Aorta (tissue), 5 donors: ENCODE measurements at places on chromosomes 1 and 21. TPM values are rescaled to one million over a fixed set of nuclear protein-coding genes. Genes with fewer than 3 reads are reported as not detected.

DNA sequence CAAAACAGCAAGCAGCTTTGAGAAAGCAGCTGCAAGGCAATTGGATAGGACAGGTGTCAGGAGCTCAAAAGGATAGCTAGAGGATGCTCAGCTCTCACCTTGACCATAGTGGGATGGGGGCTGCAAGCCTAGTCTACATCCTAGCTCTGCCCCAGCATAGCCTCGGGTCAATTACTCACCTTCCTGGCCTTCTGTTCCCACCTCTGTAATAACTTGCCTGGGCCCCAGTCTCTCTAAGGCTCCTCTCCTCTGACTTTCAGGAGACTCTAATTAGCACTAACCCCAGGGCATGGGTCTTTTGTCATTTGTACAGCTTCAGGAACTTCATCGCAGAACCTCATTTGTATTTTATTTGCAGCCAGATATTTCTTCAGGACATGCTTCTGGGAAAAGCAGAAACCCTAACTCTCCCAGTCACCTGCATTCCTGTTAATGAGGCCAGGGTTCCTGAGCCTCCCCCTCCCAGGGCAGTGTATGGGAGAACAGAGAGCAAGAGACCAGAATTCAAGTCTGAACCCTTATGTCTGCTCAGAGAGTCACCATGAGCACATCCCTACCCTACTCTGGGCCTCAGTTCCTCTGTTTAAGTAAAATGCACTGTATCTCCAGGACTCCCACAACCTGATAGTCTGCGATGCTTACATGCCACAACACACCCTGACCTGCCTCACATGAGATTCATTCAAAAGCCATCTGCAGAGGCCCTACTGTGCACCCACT is 108.1 kb downstream of the MATN1 start:
- no peak for DNase-seq

DNA sequence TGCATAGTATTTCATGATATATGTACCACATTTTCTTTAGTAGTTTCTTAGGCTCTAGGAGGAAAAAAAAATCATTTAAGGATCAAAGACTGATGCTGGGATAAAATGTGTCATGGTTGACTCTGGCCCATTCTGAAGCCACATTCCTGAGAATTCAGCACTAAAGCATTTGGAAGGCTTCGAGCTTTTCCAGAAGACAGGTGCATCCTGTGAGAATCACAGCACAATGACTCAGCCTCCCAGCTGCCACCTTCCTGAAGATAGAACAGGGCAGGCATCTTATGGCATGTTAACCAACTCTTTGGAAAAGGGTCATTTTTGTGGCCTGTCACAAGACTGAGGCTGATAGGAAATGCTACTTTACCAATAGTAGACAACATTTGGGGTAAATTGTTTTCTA is 359.9 kb downstream of the PCP4 start:
- DNase-seq = no peak

GRCh38 chr1:203629016-203629506 is 2.4 kb downstream of the ATP2B4 start:
- DNase-seq = no peak

GRCh38 chr1:240192851-240193250 is 101.2 kb downstream of the FMN2 start:
- no peak for DNase-seq

DNA sequence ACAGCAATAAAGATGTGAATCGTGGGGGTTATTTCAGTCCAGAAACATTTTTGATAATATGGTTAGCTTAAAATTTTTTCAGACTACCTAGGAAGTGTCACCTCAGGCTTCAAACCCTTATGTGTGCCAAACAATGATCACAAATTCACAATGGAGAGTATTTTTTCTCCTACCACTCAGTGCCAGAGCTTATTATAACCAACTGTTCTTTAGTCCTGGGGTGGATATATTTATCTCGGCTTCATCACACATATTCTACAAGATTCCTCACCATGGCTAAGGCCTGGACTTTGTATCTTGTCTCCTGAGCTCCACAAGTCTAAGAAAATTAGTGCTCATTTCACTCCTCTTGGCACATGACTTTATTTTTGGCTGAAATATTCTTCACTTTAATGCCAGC is 629.1 kb downstream of the RWDD3 start:
- DNase-seq = no peak

DNA sequence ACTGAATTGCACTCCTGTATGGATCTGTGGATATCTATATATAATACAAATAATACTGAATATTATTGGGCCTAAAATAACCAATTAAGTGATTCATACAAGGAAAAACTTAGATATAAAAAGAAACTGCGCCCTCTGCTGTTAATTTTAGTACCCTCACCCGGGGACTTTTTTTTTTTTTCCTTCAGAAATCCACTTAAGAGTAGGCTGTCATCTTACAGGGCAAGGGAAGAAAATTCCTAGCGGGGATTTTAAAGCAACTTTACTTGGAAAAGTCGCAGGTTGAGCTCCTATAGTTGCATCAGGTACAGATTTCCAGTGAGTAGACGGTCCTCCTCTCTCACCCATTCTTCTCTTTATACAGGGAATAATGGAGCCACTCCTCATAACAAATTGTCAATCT is 1.3 kb downstream of the NTNG1 start:
- DNase-seq = no peak

- DNase-seq = no peak
Observed at GRCh38 chr1:24493785-24494184, 8.9 kb upstream of the RCAN3 start.

DNA sequence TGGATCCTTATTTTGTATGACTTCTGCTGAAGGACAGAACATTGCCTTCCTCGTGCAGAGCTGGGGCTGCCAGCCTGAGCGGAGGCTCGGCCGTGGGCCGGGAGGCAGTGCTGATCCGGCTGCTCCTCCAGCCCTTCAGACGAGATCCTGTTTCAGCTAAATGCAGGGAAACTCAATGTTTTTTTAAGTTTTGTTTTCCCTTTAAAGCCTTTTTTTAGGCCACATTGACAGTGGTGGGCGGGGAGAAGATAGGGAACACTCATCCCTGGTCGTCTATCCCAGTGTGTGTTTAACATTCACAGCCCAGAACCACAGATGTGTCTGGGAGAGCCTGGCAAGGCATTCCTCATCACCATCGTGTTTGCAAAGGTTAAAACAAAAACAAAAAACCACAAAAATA is 27.5 kb upstream of the KDM4A start:
- DNase-seq = no peak

DNA sequence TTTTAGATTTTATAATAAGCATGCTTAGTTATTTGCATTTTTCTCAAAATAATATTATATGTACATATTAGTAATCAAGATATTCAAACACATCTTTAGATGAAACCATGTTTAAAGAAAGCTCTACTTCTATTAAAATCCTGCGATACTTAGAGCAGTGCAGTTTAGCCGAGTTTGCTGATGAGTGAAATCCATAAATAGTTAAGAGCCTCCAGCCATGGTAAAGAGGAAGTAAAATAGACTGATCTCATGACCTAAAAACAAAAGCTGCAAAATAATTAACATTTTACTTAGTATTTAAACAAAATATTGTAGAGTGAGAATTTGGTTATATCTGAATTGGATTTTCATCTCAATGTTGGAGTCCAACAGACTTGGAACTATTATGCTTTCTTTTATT is 147.4 kb upstream of the NRIP1 start:
- DNase-seq = no peak

DNA sequence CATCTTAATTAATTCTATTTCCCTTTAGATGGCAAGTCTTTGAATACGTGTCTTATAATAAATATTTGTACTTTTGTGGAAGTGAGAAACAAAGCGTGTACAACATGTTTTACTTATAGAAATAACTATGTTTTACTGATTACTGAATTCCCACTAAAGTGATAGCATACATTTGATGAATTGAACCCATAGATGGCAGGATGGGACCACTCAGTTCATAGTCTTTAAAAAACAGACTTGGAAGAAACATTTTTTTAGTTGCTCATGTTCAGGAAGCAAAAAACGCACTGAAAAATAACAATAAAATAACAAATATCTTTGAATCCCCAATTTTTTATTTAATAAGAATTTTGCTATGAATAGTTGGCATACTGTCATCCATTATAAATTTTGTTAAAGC is 507.1 kb upstream of the ZRANB2 start:
- DNase-seq = no peak

DNA sequence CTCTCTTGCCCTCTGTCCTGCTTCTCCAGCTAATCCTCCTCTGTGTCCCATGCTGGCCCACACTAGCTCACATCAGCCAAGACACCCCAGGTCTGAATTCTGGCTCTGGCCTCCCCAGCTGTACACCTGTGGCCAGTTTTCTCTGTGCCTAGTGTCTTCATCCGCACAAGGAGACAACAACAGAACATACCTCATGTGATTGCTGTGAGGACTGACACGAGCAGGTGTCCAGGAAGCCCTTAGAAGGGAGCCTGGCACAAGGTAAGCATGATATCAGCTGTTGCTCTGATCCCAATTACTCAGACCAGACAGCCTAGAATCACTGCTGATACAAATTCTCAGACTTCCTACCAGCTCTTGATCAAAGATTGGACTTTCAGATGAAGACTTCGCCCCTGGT is 71.2 kb upstream of the GJB5 start:
- no peak for DNase-seq

Gene TPTE
- total RNA-seq = not detected

Gene DMBX1
- not detected for total RNA-seq

Gene IL6R
- total RNA-seq = 18.2 TPM

Gene OR2L8
- total RNA-seq = 0.69 TPM

Gene DIRAS3
- 2.2 TPM for total RNA-seq

Gene RCC2
- 34.2 TPM for total RNA-seq

Gene ILDR2
- 0.42 TPM for total RNA-seq

Gene TFF2
- not detected for total RNA-seq

Gene ACOT11
- 20.9 TPM for total RNA-seq

Gene SPRR1B
- not detected for total RNA-seq
